ENCODE measurements at places on chromosomes 11 and 22.

DNA sequence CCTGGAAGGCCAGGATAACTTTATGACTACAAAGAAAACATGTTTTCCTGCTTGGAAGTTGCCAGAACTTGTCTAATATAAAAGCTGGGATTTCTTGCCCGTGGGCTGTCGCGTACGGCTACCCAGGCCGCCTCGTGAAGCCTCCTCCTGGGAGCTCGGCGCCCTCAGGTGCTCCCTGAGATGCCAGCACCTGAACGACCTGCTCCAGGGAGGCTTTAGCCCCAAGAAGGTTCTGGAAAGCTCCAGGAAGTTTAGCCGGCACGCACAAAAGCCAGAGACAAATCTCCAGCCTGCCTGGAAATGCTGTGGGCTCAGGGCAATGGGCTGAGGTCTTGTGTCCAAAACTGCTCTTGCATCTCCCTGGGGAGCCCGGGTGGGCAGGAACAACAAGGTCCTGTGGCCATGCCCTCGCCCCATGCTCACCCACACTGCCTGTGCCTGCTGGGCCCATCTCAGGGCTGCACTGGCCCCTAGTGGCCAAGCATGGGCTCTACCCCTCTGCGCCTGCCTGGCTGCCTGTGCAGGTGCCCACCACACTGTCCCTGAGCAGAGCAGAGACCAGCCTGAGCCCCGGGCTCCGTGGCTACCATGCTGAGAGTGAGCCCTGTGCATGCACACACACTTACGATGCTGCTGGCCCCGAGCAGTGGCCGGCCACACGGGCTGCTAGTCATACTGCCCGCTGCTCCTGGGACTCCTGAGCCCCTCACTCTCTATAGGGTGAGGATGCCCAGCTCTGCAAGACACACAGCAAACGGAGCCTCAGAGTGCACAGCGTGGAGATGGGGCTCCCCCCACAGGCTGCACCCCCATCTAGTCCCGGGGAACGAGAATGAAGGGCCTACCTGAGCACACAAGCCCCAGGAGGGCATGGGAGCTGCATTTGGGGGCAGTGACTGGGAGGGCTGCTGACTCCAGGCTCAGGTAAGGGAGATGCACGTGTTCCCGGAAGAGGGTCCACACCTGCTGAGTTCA lies 4.9 kb upstream of the CELSR1 start:
- peak; percentile 71 for DNase-seq

DNA sequence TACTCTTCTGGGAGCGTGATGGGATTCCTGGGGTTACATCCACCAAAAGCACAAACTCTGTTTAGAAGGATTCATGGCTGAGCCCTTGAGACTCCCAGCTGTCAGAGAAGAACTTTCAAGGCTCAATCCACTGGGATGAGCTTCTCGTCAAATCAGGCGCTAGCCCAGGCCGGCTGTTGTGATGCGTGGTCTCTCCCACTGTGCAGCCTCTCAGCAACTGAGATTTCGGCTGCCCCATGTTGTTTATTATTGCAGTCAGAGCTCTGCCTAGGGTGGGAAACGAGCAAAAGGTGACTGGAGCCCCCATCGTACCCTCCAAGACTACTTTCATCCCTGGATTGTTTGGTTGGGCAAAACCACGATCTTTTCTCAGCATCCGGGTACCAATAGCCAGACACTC lies 251.6 kb downstream of the ETS1 start:
- no peak for DNase-seq

DNA sequence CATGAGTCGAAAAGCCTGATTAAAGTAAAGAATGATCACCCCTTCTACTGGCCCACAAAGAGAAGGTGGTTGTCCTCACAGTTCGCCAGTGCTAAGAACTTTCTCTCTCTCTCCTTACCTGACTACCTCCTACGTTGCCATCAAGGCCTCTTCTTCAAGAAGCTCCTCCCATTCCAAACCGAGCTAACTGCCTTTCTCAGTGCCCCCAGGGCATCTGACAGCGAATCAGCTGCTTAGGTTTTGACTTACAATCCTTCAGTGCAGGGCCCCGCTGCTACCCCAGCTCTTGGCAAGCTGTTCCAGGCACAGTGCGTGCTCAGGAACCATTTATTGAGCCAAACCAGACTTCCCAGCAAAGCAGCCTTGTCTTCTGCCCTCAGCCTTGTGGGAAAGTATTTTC lies 5.8 kb downstream of the VSTM5 start:
- DNase-seq, result peak; percentile 71

GRCh38 chr11:122494221-122494620 lies 161.3 kb upstream of the UBASH3B start:
- DNase-seq, result no peak

- no peak for DNase-seq
Observed at GRCh38 chr11:104695065-104695463, 203.2 kb downstream of the CASP12 start.

DNA sequence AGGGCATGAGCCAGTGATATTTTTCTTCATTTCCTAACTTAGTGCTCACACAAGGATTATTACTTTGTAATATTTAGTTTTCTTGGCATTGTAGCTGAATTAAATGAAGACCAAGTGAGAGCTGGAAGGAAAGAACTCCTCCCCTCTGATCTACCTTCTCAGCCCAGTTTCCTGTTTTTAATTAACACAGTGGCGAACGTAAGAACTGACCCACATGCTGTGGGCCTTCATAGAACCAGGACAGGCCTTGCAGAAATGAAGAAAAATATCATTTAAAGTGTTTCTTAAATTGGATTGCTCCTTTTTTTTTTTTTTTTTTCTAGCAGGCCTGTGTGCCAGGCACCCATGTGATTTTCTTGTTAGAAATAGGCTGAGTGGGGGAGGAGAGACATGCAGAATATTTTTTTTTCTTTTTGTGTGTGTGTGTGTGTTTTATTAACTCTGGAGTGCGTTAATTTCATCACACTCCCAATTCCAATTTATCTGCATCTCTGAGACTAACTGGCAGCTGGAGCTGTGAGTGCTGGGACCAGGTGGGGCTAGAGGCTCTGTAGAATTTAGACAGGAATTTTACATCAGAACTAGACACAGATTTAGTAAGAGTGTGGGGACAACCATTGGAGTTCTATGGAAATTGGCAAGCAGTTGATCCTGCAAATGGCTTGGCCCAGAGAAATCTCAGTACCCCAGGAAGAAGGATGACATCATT lies 320.5 kb downstream of the DDX10 start:
- DNase-seq, result no peak
